ENCODE measurements at places on chromosomes 6 and 20.

GRCh38 chr6:142942805-142943227 lies 2.2 kb downstream of the HIVEP2 start:
- no peak for DNase-seq

- DNase-seq: no peak
Observed at GRCh38 chr6:118485601-118486550, 62.2 kb upstream of the PLN start.

DNA sequence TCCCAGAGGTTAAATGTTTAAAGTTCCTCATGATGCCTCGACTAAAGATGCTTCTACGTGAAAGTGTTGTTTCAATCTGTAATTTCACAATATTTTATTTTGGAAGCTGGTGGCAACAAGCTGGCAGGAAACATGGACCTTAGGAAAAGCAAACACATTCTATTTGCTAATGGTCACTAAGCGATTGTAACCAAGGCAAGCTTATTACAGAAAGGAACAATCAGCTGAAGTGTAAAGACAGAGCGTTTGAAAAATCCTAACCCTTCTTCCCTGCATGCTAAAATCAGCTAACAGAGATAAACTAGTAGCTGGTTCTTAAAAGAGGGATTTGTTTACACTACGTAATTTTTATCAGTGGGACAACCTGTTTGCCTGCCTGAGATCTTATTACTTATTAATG lies 50.0 kb downstream of the IL20RA start:
- DNase-seq: no peak

DNA sequence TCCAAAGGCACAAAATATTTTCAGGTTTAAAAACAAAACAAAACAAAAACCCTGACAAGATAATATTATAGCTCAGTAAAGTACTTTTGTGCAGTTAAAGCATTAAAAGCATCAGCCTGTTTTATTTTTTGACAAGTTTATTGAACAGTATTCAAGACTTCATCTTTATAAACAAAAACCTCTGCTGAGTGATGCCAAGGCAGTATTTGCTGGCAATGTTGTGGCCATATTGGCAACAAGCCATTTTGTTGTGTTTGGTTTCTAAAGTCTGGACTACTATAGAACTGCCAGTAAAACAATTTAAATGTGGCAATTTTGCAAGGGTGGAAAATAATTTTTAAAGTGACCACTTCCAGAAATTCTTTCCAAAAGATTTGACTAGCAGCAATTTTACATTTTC lies 15.9 kb downstream of the CPNE1 start:
- no peak for DNase-seq

DNA sequence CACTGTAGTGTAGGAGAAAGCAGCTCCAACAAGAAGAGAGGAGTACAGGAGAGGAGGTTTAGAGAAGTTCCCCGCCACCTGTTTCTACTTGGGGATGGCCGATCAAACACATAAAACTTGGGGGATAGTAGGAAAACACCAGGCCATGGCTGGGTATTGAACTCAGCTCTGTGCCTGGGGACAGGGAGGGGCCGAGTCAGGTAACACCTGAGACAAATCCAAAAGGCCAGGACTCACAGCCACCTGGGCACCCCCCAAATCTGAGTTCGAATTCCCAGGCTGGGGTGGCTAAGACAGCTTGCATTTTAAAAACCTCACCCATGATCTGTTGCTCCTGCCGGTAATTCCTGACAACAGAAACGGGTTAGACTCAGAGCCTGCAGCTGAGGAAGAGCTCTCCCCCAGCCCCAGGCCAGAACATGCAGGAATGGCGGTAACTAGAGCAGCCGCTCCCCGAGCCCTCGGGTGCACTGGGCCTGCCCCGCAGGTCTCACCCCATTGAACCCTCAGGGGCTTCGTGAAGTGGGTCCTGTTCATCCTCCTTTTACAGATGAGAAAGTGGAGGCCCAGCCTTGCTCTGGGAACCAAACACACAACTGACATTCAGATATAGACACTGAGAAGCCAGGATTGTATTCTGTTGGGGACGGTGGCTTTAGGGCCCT lies 61.0 kb downstream of the TCP11 start:
- no peak for DNase-seq

GRCh38 chr6:10463491-10464481 lies 48.9 kb upstream of the TFAP2A start:
- no peak for DNase-seq

GRCh38 chr6:109055771-109056235 lies 38.8 kb downstream of the SESN1 start:
- DNase-seq: no peak

- no peak for DNase-seq
Observed at GRCh38 chr20:259981-260380, 2.5 kb downstream of the DEFB132 start.

- DNase-seq: no peak
Observed at GRCh38 chr6:119541132-119541905, 191.8 kb upstream of the MAN1A1 start.

DNA sequence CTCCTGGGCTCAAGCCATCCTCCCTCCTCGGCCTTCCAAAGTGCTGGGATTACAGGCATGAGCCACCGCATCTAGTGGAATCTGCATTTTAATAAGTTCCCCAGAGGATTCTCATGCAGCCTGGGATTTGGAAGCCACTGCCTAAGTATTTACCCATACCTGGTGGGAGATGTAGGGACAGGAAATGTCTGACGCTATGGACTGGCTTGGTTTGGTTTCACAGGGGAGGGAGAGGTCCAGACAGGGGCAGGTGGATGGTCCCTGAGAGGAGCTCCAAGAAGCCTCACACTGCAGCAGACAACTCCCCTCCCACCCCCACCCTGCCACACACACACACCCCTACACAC lies 4.4 kb downstream of the VSTM2L start:
- no peak for DNase-seq

GRCh38 chr6:85015396-85015990 lies 251.1 kb upstream of the TBX18 start:
- DNase-seq: no peak

- no peak for DNase-seq
Observed at GRCh38 chr6:79241228-79241627, 6.7 kb upstream of the HMGN3 start.

DNA sequence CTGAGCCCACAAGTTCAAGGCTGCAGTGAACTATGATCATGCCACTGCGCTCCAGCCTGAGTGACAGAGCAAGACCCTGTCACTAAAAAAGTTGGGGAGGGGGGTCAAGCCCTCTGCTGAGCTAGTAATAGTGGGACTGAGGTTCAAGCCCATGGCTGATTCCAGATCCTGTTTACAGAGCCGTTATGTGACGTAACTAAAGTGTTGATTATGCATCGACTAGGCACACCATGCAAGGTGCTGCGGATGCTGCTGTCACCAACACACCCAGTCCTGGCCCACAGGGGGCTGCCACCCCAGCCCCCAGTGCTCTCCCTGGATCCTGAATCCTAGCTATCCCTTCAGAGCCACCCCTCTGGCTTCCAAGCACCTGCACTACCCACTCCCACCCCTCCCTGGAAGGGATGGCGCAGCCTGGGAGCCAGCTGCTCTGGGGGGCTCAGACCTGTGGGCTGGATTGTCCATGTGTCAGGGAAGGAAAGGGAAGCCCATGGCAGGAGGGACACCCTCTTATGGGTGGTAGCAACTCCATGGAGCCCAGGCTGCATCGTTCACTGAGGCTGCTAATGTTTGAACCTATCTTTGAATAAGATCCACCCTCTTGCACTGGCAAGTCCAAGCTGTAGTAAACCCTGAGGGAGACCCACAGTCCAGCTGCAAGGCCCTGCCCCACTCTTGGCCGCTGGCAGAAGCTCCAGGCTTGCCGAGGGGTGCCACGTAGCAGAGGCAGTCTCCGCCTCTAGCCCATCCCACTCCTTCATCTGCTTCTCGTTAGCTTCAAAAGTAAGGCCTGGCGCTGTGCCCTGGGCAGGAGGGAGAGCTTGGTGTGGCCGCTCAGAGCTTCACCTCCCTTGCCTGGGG lies 95.0 kb downstream of the SNX5 start:
- no peak for DNase-seq

GRCh38 chr6:34288581-34288980 lies 39.8 kb upstream of the SMIM29 start:
- no peak for DNase-seq

GRCh38 chr6:36659271-36659670 lies 19.2 kb upstream of the CDKN1A start:
- DNase-seq: no peak

DNA sequence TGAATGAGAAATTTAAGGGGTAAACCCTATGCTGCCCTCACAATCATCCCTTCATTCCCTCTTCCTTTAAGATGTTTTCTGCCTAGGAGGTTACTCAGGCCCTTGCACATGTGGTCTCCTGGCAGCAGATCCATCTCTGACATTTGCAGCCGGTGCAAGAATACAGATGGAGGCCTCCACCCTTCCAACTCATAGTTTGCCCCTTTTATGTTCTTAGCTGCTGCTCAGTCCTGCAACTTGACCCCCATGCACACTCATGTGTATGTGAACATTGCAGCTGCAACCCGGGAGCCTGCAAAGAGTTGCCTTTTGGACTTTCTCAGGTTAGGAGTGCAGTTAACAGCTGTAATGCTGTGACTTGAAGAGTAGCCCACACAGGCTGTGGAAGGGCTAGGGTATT lies 131.9 kb upstream of the SGK1 start:
- DNase-seq: no peak

- no peak for DNase-seq
Observed at GRCh38 chr6:119677384-119677783, 327.8 kb upstream of the MAN1A1 start.

GRCh38 chr6:125050663-125051318 lies 88.6 kb downstream of the RNF217 start:
- no peak for DNase-seq

GRCh38 chr6:12769556-12770256 lies 53.1 kb downstream of the PHACTR1 start:
- no peak for DNase-seq

DNA sequence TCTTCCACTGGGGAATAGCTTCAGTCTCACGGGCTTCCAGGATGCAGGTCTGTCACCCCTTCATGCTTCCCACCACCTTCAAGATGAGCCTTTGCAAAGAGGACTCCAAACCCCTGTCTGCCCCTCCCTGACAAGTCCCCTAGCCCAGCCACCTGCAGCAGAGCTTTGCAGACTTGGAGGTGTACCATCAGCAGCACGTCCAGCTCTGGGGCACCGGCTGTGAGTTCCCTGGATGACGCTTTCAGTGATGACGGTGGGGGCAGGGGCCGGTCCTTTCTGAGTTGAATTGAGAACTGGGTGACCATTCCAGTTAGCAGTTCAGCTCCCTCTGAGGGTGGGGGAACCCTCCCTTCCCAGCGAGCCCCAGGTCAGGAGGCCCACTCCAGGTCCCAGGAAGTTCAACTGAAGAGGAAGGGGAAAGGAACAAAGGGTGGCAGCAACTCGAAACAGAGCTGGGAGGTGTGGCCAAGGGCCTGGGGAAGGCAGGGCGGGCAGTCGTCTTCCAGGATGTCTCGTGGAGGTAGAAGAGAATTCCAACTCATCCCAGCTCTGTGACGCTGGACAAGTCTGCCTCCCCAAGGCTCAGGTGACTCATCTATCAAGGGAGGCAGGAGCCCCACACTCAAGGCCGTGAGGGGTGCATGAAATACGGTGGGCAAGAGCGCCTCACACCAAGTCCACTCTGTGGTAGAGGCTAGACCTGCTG lies 86.0 kb downstream of the PTPN1 start:
- no peak for DNase-seq

GRCh38 chr20:1911536-1911935 lies 16.3 kb downstream of the SIRPA start:
- no peak for DNase-seq

DNA sequence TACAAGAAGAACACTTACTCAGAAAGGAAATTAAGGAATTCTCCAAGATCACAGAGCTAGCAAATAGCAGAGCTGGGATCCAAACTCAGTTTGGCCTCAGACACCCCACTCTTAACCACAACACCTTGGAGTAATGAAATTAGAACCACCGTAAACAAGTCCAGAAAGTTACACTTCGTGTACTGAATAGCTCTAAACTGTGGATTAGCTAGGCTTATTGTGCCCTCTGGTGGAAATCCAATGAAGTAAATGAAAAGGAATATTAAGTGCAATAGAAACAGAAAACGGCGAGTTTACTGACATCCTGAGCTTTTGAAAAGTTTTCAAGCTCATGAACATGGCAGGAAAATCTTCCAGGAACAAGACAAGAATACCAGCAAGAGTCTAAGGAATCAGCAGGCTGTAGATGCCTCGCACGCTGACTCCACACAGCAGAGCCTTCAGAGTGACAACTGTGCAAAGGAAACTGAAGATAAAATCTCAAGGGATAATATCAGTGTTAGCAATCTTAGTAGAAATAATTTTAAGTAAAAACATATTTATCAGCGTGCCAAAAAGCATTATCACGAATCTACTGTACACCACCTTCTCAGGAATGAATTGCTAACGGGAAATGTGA lies 34.6 kb downstream of the FBXO5 start:
- no peak for DNase-seq

DNA sequence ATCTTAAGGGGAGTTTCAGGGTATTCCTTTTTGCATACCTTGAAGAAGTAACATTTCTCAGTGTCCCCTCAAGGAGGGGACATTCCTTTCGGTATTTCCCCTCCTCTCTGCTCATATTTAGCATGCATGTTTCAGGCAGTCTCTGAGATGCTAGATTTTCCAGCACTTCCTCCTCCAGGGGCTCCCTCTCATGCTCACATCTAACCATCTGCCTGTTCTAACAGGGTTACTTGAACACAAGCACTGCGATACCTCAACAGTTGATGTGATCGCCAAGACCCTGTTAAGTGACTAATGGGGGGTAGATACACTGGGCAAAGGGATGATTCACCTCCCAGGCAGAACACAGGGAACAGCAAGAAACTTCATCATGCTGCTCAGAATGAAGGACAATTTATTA lies 12.9 kb upstream of the MCM3 start:
- DNase-seq: no peak

GRCh38 chr20:53786071-53786444 lies 192.4 kb upstream of the ZNF217 start:
- DNase-seq: no peak

DNA sequence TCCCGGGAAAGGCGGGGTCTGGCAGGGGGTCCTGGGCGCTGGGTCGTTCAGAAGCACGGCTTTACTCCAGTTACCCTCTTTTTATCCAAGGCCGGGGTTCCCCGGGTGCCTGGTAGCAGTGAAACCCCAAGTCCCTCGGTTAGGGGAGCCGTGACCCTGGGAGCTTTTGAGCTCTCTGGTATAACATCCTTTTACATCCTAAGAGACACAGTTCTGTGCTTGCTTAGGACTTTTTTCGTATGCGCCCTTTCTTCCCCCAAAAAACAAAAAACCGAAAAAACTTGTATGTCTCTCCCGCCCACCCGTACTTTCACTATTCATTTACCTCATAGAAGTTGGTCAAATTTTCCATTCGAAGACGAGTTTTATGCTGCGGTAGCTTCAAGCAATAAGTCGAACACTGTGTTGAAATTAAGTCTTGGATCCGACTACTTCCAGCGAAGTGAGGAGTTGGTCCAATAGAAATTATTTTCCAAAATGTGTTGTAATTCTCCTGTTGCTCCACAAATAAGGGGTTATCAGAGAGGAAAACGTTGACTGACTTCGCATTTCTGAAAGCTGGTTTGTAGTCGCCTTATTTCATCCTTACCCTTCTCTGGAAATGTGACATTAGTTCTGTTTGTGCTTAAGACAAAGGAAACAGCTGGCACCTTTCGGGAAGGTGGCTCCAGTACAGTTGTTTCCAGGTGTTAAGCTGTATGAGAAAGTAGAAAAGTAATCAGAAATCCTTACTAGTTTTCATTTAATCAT lies 816 bp upstream of the MAN1A1 start:
- DNase-seq: peak; percentile 12

GRCh38 chr6:143822584-143823024 lies 20.5 kb upstream of the LTV1 start:
- no peak for DNase-seq

- DNase-seq: no peak
Observed at GRCh38 chr6:34248198-34248726, 544 bp downstream of the SMIM29 start.

GRCh38 chr6:168949981-168950857 lies 303.4 kb downstream of the THBS2 start:
- no peak for DNase-seq
